ENCODE measurements at places on chromosomes 7 and 10.

DNA sequence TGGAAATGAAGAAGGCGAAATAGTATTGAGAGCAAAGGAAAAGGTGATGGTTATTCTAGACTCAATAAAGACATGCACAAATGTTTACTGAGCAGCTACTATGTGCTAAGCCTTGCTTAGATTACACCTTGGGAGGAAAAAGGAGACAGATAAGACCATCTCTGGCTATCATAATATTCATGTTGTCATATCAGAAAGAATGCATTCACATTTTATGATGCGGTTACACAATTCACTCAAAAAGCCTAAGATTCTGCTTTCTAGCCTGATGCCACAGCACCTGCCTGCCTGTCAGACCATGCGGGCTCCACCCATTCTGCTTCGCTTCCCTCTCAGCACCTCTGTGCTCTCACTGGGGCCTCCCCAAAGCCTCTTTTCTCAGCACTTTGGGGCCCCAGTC is 100.9 kb downstream of the JCAD start:
- no peak for DNase-seq

GRCh38 chr7:127620406-127621233 is 2.7 kb upstream of the PAX4 start:
- no peak for DNase-seq

DNA sequence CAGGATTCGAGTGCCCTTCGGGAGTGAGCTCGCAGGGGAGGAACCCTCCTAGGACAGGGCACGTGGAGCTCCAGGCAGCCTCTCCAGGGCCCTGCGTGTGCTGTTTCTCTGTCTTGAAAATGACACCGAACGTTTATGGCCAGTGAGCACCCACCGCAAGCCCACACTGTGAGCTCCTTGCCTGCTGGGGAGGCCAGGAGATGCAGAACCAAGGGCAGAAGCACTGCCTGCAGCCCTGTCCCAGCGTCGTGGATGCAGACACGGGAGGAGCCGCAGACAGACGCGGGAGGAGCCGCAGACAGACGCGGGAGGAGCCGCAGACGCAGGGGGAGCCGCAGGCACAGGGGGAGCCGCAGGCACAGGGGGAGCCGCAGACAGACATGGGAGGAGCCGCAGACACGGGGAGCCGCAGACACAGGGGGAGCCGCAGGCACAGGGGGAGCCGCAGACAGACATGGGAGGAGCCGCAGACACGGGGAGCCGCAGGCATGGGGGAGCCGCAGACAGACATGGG is 314.4 kb downstream of the PTPRN2 start:
- no peak for DNase-seq

GRCh38 chr7:21718391-21718790 is 175.6 kb downstream of the DNAH11 start:
- DNase-seq: no peak

DNA sequence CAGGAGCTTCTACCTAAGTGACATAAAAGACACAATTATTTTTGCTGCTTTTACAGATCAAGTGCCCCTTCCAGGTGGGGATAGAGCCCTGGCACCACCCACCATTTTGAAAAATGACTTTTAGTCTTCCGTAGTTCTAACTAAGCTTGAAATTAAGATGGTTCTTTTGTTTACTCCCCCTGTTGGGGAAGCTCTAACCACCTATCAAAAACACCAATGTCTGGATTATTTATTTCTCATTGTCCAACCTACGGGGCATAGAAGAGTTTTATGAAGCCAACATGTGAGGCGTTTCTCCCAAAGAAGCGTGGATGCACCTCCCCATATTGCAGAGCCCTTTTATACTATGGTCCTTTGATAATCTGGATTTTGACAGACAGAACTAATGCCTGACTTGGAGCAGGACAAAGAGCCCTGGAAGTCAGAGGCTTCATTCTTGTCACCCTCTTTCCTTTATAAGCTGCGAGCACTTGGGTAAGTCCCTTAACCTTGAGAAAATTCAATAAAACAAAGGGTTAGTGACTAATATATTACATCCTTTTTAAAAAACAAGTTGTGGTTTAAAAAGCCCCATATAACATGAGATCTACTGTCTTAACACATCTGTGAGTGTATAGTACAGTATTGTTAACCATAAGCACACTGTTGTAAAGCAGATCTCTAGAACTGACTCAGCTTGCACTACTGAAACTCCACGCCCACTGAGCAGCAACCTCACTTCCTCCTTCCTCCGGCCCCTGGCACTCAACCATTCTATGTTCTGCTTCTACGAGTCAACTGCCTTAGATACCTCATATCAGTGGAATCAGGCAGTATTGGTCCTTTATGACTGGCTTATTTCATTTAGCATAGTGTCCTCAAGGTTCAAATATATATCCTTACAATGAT is 67.5 kb downstream of the ATXN7L1 start:
- no peak for DNase-seq

DNA sequence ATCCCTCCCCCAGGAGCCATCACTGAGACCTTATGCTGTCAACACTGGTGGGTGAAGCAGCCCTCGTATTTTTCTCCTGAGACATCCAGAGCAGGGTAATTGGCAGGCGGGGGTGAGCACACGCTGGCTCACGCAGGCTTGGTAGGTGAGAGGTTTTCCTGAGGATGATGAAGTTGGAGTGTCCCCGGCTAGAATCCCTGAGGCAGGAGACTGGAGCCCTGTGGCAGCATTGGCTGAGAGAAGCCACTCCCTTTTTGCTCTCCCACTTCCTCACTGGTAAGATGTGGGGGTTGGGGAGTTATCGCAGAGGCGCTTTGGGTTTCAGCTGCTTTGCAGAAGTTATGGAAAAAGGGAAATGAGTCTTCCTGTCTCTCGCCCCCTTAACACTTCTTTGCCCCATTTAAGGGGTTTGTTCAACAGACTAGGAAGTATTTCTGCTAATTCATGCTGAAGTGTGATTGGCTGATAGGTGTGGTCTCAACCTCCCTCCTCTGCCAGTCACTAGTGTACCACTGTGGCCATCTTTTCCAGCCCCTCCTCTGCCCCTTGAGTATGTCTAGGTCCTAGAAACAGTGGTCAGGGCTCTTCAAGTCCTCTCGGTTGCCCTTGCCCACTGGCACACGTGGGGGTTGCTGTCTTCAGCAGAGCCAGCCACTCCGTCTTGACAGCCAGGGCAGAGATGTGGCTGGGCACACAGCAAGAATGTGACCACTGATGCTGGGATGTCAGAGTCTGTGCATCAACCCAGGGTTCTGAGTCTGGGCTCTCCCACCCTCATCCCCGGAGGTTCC is 5.7 kb downstream of the ARPC1B start:
- no peak for DNase-seq

DNA sequence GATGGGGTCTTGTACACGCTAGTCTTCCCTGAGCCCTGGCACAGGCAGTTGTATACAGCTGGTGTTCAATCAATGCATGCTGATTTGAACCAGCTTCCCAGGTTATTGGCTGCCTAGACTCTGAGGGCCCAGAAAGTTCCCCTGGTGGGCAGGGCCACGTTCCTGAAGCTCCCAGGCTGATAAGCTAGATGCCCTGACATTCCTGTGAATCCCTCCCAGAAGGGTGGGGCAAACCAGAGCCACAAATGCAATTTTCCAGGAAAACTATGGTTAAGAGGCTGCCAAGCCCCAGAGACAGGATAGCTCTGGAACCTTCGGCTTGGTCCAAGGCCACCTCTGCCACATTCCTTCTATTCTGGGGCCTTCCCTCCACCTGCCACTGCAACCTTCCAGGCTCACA is 78.2 kb downstream of the FAM53B start:
- no peak for DNase-seq

GRCh38 chr7:110960811-110961210 is 130.1 kb upstream of the LRRN3 start:
- no peak for DNase-seq

Data from NCI-H2171 (cell line).